ENCODE measurements at places on chromosomes 7 and 10.

- DNase-seq: peak; percentile 48
Observed at GRCh38 chr10:80204677-80205476, 460 bp downstream of the ANXA11 start.

GRCh38 chr10:122468307-122468925 lies 7.1 kb downstream of the HTRA1 start:
- DNase-seq: no peak

GRCh38 chr7:44695756-44696155 lies 52.9 kb upstream of the ZMIZ2 start:
- DNase-seq: no peak

DNA sequence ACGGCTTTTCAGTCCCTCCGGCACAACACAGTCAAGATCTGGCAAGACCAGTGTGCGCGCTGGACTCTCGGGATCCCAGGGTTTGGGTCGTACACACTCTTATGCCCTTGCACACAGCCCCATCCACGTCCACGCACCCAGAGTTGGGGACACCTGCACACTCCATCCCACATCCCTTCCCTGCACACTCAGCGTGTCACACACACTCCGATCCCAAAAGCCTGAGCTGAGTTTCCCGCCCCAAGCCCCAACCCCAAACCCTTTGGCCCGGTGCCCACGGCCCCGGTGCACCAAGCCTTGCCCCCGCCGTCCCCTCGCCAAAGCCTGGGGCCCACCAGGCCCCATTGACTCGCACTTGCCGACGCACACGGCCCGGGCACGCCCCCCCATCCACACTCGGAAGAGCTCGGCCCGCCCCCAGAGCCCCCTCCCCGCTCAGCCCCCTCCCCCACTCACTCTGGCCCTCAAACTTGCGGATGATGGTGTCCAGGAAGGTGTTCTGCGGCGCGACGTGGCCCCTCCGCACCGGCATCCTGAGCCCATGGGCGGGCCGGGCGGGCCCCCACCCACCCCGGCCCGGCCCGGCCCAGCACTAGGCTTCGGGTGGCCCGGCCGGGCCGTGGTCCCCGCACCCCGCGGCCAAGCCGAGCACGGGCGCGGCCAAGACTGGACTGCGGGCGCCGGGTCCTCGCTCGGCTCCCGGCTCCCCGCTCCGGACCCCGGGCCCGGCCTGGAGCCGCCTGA lies 567 bp downstream of the KCNH2 start:
- no peak for DNase-seq

DNA sequence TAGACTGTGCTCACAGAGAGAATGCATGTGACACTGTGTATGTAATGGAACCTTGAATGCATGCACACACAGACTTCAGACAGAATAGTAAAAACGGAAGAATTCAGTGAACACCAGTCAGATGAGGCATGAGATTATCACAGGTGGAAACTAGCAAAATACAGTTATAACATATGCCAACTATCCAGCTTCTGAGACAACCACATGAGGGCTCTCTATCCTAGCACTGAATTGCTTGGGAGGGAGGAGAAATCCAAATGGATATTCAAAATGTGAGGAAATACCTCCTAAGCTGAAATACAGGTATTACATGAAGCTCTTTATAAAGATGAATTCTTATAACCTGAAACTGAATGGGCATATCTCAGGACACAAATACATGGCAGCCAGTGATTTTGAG lies 30.6 kb downstream of the GARS1 start:
- DNase-seq: no peak
